BE2C (cell line): ENCODE measurements at places on chromosomes 13 and 19.

DNA sequence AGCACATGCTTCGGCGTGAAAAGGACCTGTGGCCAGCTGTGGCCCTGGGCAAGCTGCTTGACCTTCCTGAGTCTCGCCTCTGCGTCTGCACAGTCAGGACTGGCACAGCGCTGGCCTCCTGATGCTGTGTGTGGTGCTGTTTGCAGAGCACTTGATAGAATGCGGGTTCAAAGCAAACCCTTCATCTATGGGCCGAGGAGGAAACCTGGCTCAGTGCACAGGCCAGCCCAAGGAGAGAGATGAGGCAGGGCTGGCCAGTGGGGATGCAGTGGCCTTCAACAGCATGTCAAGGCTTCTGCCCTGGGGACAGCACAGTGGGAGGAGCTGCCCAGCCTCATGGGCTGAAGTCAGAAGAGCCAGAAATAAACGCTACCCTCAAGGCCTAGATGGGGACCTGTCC, 21.3 kb upstream of the VSTM2B start:
- no peak for DNase-seq

DNA sequence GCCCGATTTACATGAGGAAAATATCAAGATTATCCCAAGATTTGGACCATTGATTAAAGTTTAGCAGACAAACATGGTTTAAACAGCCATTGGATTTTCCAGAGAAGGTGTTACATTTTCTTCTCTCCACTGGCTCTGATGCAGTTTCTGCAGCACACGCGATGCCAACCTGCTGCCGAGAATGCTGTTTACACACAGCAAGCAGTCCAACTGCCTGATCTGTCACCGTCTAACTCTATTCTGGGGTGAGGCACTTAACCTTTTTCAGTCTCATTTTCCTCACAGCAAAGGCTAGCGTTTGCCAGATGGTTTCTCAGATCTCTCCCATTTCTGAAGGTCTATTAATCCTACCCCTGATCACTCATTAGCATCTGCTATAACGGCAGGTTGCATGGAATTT, 763.5 kb upstream of the GPC6 start:
- no peak for DNase-seq

- peak; percentile 93 for DNase-seq
Observed at GRCh38 chr19:49145573-49146407, 9.4 kb downstream of the HRC start.

- no peak for DNase-seq
Observed at GRCh38 chr13:48806522-48806921, 152.8 kb downstream of the CYSLTR2 start.

DNA sequence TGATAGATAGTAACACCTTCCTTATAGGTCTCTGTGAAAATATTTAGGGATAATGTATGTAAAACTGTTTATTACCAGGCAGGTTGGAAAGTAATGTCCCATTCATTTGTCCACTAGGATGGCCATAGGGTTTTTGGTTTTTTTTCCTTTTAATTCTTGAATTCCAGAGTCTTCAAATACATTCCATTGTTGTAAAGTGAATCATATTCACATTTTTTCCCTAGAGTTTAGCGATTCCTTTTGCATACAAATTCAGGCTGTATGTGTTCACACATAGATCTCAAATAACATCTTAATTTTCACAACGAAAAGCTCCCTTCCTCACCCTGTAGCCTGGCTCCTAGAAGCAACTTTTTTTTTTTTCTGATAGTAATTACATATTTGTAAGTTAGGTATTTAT, 1.8 kb upstream of the ZNF557 start:
- DNase-seq, result no peak
